Anterior cingulate cortex (tissue), 58 donors: ENCODE measurements at places on chromosomes 6 and 20.

DNA sequence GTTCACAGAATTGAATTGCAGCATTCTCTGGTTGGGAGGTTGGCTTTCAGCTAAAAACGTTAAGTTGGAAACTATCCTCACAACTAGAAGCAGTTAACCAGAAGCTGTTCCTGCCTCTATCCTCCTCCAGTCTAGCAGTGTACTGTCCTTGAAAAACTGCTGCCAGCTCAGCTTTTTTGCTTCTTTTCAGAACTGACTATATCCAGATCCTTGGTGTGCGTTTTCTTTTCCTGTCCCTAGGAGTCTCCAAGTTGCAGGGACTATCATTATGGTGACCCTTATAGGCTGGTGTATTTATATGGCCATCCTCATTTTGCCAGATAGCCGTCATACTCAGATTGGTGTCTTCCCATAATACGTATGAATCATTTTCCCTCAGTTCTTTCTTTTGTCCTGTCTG, 5.5 kb downstream of the ITCH start:
- DNase-seq, result no peak

DNA sequence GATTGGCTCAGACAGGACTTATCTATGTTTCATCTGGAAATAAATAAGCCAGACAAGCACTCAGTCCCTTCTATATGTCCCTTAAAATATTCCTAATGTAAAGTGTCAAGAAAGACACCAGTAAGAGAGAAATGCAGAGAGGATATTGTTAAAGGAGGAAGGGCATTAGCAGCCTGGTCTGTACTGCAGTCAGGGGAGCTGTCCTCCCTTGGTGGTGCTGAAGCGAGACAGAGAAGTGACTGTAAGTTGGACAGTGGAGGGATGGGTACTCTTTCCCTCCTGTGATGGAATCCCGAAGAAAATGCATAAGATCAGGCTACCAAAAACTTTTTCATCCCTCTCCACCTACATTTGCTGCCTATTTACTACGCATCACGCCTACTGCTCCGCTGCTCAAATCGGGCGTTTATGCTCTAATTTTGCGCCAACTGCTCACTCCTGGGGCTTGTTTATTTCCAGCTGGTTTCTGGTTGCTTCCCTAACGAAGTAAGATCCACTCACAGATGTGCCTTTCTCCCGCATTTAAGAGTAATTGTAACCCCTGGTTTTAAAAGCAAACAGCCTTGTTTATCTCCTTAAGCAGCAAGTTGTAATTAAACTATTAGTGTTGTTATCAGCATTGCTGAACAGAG, 35.2 kb downstream of the PHACTR1 start:
- no peak for DNase-seq

- no peak for DNase-seq
Observed at GRCh38 chr6:105484238-105485161, 81.6 kb upstream of the PREP start.

DNA sequence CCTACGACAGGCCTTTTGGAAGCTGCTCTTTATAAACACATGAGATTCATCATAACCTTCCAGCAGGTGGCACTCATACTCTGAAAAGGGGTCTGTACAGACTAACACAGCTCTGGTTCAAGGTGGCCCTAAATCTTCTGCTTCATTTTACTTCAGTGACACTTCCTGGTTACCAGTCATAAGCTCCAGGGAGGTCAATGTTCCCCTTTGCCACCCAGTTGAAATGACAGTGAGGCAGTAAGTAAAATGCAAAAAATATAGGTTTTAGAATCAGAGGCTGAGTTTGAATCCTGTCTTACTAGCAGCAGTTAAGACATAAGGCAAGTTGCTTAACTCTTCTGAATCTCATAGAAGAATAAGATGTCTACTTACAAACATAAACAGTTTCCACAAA, 132.8 kb downstream of the CDK19 start:
- no peak for DNase-seq

- DNase-seq, result no peak
Observed at GRCh38 chr6:89079511-89080234, 878 bp upstream of the PNRC1 start.

GRCh38 chr6:102520966-102521365, 1127.5 kb downstream of the GRIK2 start:
- DNase-seq, result no peak

DNA sequence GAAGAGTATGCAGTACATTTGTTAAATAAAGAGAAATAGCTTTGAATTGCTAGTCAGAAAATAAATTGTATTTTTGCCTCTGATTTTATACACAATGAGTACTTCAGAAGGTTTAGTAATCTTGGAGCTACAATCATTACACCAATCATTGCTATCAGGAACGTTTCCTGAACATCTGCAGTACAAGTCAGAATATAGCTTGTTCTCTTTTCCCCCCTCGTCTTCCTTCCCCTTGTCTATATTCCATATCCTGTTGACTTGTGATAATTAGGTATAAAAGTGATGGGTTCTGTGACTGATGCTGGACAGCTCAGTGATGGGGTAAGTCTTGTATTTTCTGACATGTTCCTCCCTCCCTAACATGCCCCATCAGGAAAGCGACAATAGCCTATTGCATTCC, 94.0 kb downstream of the AHI1 start:
- no peak for DNase-seq

- DNase-seq, result no peak
Observed at GRCh38 chr6:44967481-44967880, 360.6 kb upstream of the RUNX2 start.
